ENCODE measurements at places on chromosomes 3 and 15.

GRCh38 chr15:48928877-48929538, 34.7 kb downstream of the SHC4 start:
- DNase-seq: no peak

DNA sequence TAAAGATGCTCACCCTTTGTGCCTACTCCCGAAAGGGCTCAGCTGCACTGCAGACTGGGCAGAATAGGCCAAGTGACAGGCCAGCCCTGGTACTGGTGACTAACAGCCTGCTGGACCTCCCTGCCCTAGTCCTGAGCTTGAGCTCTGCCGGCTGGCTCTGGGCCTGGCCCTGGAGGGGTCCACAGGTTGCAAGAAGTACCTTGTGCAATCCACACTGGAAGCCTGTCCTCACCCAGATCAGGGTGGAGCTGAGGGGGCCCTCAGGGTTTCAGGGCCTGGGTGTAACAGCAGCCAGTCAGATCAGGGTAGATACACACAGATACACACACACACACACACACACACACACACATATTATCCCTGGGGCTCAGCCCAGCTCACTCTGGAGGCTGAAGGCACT, 27.3 kb upstream of the PLA2G4D start:
- no peak for DNase-seq

GRCh38 chr3:178352326-178353005, 183.8 kb upstream of the KCNMB2 start:
- DNase-seq: peak; percentile 15

- DNase-seq: no peak
Measured at GRCh38 chr15:37880009-37880834, 54.2 kb upstream of the TMCO5A start.

DNA sequence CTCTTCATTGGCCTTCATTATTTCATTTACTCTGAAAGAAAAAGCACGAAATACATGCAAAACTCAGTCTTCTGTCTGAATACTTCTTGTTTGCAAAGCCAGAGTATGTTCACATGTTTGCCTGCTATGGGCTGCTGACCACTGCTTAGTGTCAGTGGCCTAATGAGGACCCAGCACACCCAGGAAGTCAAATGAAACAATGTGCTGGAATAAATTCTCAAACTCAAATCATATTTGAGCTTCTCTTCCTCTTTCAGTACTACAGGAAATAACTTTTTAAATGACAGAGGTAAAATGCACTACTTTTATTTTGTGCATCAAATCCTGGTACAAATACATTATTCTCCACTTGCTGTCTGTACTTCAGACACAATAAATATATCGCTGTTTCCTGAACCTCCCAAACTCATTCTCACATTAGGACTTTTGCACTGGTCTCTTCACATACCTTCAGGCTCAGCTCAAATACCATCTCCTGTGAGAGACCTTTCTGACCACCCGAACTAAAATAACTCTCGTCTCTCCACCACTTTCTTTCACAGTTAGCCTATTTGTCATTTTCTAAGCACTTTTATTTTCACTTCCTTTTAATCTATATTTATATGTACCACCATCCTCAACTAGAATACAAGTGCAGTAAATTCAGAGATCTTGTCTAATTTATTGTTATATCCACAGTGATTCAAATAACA, 176.8 kb downstream of the TUSC7 start:
- no peak for DNase-seq

- no peak for DNase-seq
Measured at GRCh38 chr3:114456742-114457141, 162.9 kb downstream of the TIGIT start.

GRCh38 chr3:21290557-21290956, 460.5 kb downstream of the ZNF385D start:
- no peak for DNase-seq

Data from NCI-H748 treated with DMSO at 0.1 percent for 48 hours (cell line).